ENCODE measurements at places on chromosomes 12 and 14.

DNA sequence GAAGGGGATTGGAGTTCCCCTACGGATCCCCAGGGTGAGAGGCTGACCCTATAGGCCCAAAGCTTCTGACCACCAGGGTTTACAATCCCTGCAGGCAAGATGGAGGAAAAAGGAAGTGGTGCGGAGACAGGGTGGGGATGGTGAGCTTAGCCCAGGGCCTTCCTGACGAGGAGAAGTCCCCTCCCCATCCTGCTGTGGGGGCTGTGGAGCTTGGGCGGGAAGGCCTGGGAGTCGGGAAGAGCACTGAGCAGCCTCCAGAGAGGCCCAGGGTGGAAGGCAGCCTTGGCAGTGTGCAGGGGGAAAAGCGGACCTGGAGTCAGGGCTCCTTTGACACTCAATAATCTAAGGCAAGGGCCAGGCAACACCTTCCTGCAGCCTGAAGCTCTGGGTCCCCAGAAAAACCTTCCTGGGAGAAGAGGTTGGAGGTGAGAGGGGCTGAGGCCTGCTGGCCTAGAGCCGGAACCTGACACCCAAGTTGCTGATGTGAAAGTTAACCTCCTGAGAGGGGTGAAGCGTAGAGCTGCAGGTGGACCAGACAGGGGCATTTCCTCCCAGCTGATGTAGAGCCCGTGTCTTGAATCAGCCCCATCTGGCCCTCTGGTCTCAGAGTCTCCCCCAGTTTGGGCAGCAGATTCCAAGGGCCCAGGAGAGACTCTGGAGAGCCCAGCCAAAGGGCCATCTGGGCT is 6.0 kb downstream of the HDAC7 start:
- DNase-seq, result no peak

GRCh38 chr14:105201156-105201924 is 20.2 kb upstream of the NUDT14 start:
- DNase-seq, result no peak

DNA sequence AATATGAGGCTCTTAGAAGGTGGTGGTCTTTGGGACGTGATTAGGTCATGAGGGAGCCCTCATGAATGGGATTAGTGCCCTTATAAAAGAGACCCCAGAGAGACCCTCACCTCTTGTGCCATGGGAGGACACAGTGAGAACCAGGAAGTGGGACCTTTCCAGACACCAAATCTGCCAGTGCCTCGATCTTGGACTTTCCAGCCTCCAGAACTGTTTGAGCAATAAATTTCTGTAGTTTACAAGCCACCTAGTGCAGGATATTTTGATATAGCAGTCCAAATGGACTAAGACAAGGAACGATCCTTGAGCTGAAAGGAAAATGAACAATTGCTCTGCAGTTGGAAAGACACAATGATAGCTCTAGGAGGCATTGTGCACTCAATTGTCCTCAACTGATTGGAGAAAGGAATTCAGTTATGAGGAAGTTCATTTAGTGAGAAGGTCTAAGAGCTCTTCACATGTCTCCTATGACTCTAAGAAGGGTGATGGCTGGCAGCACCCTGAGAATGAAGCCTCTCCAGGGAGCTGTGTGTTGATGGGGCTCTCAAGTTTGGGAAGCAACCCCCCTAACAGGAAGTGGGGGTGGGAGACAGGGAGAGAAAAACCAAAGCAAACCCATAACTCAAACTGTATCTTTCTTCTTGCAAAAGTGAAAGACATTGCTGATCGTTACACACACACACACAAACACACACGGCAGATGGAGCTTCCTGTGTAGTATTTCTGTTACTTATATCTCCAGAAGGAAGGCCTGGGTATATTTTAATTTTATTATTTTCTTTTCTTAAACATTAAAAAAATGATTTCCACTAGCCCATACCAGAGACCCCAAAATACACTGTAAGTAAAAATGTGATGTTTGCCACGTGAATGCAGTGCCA is 21.0 kb downstream of the CHST11 start:
- no peak for DNase-seq

DNA sequence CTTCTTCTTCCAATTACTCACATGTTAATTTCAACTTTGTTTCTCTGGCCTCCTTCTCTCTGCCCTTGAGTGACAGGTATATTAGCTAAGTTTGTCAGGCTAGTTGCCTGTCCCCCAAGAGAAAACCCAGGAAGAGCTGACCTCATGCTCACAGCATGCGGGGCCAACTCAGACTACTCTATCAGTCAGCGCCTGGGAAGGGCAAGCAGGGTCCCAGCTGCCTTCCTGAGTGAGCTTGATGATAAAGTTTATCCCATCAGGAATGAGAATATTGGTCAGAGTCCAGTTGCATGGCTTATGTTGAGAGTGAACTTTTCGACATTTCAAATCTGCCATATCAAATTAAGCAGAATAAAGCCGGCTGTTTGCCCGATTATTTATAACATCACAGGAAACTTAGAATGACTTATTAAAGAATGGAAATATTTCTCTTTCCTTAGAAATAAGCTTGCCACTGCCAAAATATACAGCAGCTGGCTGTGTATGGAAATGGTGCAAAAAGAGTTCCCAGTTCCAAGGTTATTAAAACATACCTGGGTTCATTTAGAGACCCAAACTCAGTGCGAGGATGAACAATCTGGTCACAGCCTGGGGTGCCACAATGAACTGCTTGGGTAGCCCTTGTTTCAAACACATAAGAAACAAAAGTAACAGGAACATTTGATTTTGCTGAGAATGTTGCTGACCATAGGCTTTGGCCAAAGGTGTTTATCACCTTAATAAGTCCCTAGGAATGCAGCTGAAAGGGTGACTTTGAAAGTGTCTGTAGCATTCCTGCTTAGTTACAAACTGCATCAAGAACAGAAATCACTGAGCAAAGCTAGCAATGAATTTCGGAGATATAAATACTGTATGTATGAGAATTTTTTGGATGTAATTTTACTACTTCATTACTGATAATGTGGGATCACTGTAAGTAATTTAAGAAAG is 1553.8 kb upstream of the FLRT2 start:
- DNase-seq, result no peak

DNA sequence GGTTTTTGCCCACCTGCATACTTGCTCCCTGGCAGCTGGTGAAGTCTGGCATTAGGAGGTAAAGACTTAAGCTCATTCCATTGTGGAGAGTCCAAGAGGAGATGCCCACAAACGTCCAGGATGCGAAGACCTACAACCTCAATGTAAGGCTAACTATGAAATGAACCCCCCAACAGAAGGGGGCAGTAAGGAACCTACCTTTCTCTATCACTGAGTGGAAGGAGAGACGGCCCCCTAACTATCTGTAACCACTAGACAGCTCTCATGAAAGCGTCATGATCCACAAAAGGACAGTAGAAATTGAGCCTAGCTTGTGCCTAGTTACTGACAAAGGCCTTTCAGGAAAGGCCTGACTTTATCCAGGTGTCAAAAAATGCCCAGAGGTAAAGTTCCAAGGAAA is 55.3 kb downstream of the ZFYVE21 start:
- no peak for DNase-seq

- peak; percentile 40 for DNase-seq
Observed at GRCh38 chr12:51323317-51323960, 535 bp downstream of the BIN2 start.

- DNase-seq, result no peak
Observed at GRCh38 chr14:58703161-58703506, 65.4 kb downstream of the DACT1 start.

GRCh38 chr12:126700096-126700495 is 1566.9 kb upstream of the TMEM132C start:
- no peak for DNase-seq

DNA sequence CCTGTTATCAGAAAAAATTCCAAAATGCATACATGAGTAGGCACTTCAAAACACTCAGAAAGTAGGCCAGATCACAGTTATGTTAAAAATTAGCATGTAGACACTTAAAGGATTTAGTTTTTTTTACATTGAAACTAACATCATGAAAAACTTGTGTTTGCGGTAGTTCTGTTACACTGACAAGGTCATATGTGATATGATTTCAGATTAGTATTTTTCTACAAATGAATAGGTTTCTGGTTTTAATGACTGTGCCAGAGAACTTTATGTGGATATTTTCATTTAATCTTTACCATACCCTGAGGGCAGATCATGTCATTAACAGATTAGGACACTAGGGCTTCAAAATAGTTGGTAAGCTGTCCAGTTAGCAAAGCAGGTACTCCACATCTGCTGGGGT is 20.7 kb downstream of the YARS2 start:
- no peak for DNase-seq

GRCh38 chr14:90624227-90624626 is 192.0 kb downstream of the TTC7B start:
- no peak for DNase-seq

DNA sequence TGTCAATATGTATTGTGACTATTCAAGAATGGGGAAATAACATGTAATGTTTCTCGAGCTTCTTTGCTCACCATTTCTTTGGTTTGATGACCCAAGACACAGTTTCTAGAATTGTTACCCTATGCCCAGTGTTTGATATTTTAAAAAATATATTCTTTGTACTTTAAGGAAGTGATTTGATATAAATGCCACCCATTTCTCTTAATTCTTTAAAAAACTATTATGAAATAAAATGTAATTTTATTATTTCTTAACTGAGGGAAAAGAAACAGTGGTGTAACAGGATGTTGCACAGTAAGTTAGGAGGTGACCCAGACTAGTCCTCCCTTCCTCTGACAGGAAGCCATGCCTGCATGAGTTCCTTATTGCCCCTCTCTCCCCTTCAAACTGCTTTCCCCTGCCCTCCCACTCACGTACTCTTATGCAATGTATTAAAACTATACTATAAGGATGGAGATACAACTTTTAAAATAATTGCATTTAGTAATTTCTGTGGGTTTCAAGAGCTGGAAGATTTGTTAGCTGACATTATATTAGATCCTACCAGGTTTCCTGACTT is 279.4 kb downstream of the TMTC2 start:
- DNase-seq, result no peak

- DNase-seq, result no peak
Observed at GRCh38 chr14:79136071-79137044, 966.2 kb downstream of the NRXN3 start.

- DNase-seq, result no peak
Observed at GRCh38 chr12:52086366-52086765, 6.9 kb downstream of the SMIM41 start.

DNA sequence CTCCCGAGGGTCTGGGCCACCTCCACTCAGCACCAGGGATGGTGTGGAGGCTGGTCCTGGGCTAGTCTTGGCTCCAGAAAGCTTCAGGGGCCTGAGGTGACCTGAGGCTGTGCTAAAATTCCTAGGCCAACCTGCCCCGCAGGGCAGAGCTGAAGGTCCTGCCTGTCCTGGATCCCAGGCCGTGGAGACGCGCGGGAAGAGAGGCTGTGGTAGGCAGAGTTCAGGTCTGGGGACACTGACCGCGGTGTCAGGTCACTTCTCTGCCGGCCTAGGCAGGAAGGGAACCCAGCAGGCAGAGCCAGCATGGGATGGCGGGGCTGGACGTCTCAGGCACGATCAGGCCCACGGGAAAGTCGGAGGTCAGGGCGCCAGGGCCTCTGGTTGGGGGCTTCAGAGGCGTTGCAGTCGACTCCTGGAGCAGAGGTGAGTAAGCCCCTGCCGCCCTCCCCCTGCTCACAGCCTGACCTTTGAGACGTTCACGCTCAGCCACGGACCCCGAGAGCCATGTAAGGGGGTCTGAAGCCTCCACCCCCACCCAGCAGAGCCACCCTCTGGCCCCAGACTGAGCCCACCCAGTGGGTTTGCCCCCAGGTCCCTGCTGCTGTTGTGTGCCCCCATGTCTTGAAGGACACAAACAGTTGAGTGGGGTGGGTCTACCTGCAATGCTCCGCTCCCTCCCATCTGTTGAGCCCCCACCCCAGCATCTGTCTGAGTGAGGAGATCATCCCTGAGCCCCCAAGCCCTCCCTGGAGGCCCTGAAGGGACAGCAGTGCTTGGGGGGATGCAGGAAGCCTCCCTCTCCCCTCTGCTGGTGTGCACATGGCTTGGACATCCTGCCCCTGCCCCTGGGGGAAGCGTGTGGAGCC is 142.7 kb downstream of the KIF26A start:
- no peak for DNase-seq

GRCh38 chr12:129964826-129965457 is 61.1 kb upstream of the TMEM132D start:
- no peak for DNase-seq

GRCh38 chr14:33335366-33335765 is 396.7 kb downstream of the NPAS3 start:
- DNase-seq, result no peak

DNA sequence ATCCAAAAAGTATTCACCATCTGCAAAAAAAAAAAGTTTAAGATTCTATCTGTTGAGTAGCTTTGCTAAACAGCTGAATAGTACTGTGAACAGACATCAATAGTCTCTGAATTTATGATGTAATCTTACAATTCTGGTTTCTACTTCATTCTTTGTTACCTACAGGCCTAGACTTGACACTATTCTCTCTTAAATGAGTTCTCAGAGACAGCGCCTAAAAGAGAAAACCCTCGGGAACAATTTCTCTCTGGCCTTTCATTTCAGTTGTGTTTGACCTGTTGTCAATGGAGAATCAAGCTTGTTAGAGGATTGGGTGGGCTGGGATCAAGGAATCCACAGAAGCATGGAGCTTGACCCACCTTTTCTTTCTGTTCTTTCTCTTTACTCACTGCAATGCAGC is 5.9 kb upstream of the TWF1 start:
- DNase-seq, result no peak

DNA sequence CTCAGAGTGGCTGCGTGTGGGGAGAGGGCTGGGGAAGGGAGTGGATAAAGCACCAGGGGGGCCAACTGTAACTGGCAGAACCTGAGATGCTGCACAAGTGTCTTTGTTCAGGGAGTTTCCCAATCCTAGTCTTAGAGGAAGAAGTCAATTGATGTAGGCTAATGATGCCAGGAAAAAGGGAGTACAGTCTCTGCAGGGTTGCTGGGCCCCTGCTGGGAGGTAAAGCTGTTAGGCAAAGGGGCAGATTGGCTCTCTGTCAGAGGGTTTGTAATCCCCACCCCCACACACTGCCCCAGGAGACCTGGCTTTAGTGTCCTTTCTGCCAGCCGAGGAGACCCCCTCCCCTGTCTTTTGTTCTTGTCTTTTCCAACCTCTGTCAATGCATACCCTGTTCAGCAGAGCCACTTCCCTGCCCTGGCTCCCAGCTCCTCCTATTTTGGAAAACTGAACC is 178.4 kb downstream of the KCNA5 start:
- DNase-seq, result no peak

Data from activated CD4-positive, alpha-beta T cell treated with anti-CD3 and anti-CD28 coated beads for 1 hour (primary cell).